ENCODE measurements at places on chromosomes 13 and 19.

DNA sequence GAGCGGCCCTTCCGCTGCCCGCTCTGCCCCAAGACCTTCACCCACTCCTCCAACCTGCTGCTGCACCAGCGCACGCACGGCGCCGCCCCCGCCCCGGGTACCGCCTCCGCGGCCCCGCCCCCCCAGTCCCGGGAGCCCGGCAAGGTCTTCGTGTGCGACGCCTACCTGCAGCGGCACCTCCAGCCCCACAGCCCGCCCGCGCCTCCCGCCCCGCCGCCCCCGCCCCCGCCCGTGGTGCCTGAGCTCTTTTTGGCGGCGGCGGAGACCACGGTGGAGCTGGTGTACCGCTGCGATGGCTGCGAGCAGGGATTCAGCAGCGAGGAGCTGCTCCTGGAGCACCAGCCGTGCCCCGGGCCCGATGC lies 3.2 kb upstream of the NAT14 start:
- DNase-seq: no peak

GRCh38 chr19:19226663-19227062 lies 14.9 kb downstream of the NCAN start:
- no peak for DNase-seq

DNA sequence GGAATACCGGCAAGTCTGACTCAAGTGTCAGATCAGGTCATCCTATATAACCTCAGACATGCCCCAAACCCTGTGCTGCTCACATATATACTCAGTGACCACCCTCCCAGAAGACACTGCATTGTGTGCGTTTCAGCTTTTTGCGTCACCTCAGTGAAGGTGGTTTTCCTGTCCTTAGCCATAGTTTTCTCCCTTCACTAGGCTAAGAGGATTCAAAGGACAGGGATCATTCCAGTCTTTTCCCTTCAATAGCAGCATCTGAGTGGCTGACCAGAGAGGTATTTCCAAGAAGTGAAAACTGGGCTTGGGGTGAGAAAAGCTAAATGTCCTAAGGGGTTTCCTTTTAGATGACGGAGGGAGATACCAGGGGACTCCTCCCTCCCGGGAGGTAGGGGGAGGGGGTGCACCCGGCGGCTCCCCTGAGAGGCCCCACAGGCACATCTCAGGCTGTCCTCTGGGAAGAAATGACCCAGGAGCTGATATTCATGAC lies 12.7 kb upstream of the OR10H1 start:
- no peak for DNase-seq

DNA sequence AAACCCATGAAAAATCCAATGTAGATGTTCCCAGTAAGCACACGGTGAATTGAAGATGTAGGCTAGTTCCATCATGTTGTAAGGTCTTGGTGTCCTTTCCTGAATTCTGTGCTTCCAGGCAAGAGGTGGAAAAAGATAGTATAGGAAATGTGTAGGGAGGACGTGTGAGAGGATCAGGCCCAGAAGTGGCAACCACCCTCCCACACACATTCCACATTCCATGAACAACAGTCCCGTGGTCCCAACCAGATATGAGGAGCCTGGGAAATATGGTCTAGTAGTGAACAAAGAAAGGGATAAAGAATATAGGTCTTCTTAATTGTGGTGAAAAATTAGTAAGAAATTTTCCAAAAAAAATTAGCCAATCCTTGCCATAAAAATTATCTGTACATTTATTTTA lies 1254.2 kb upstream of the SLC10A2 start:
- no peak for DNase-seq

DNA sequence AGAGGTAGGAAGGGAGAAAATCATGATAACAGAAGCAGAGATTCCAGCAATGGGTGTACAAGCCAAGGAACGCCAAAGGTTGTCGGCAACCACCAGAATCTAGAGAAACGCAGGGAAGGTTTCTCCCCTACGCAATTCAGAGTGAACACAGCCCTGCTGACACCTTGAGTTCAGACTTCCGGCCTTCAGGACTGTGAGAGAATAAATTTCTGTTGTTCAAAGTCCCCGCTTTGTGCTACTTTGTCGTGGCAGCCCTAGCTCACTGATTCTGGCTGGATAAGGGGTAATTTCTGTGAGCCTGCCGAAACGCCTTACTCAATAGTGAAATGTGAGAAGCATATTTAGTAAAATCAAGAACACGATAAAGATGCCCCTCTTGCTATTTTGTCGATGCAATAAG lies 5.3 kb upstream of the CLEC4G start:
- no peak for DNase-seq

DNA sequence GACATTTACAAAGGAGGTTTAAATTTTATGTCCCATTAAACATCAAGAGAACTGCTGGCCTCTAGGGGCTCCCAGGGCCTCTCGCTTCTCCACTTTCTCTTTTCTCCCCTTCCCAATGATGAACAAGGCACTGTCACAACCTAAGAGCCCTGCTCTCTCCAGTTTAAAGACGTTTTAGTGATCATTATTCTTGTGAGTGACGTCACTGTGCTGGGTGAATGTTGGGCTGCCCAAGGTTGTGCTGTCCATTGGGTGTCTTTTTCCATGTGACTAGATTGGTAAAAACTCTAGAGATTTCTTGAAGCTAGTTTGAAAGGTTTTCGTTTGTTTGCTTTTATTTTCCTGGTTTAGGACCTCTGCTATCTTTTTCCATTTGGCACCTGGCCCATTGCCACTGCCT lies 602.6 kb downstream of the PCDH9 start:
- DNase-seq: no peak

GRCh38 chr13:65093357-65093756 lies 2136.8 kb downstream of the PCDH9 start:
- no peak for DNase-seq

- no peak for DNase-seq
These were observed 59.7 kb downstream of the SIPA1L3 start for GRCh38 chr19:37966662-37967231.

Measured in Kasumi-1 (cell line).